ENCODE measurements at places on chromosomes 16 and 17.

GRCh38 chr16:85438981-85439685 lies 174.0 kb upstream of the GSE1 start:
- no peak for DNase-seq

GRCh38 chr17:20089756-20090547 lies 80.8 kb downstream of the SPECC1 start:
- DNase-seq = no peak

DNA sequence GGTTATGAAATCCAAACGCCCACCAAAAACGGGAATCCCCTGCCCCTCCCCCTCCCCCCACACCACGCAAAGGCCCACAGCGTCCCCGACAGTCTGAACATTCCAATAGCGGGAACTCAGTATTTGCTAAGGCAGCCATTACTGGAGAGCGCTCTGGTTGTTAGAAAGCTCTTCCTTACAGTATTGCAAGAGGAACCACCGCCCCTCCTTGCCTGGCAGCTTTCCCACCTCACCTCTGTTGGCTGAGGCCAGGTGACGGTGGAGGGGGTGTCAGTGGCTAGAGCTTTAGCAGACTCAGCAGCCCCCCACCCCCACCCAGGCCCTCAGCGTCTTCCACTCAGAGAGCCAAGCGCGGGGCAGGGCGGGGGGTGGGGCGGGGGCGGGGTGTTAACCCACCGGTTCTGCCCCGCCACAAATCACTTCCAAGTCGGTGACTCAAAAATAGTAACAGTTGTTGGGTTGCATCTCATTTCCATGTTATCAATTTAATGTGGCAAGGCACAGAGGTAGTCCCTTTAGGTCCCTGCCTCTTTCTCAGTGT lies 2.2 kb upstream of the PLEKHH3 start:
- peak; percentile 86 for DNase-seq

DNA sequence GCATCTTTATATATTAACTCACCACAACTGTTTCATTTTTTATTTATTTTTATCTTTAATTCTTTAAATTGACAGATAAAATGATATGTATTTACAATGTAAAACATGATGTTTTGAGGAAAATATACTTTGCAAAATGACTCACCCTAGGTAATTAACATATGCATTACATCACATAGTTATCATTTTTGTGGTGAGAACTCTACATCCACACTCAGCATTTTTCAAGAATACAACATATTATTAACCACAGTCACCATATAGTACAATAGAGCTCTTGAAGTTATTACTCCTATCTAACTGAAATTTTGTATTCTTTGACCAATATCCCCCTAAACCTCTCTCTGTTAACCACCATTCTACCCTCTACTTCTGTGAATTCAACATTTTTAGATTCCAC lies 194.7 kb upstream of the KIF2B start:
- no peak for DNase-seq

- no peak for DNase-seq
Observed at GRCh38 chr16:9818702-9819101, 363.5 kb downstream of the GRIN2A start.

- no peak for DNase-seq
Observed at GRCh38 chr16:87135246-87136030, 181.8 kb downstream of the C16orf95 start.

DNA sequence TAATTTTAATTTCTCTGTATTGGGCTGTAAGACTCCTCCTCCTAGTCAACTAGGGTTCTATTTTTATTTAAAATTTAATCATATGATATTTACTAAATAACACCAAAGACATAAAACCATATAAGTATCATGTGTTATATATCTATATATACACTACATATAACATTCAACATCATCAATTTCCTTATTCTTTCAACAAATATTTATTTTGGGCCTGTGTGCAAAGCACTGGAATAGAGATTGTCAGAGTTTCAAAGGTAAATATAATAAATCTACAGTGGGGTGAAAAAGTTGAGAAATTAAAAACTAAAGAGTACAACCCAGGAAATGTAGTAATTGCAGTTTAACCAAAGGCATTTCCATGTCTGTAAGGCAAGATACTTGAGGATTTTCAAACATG lies 364.0 kb downstream of the CA10 start:
- no peak for DNase-seq

GRCh38 chr16:10770907-10771306 lies 27.3 kb downstream of the NUBP1 start:
- DNase-seq = peak; percentile 5

DNA sequence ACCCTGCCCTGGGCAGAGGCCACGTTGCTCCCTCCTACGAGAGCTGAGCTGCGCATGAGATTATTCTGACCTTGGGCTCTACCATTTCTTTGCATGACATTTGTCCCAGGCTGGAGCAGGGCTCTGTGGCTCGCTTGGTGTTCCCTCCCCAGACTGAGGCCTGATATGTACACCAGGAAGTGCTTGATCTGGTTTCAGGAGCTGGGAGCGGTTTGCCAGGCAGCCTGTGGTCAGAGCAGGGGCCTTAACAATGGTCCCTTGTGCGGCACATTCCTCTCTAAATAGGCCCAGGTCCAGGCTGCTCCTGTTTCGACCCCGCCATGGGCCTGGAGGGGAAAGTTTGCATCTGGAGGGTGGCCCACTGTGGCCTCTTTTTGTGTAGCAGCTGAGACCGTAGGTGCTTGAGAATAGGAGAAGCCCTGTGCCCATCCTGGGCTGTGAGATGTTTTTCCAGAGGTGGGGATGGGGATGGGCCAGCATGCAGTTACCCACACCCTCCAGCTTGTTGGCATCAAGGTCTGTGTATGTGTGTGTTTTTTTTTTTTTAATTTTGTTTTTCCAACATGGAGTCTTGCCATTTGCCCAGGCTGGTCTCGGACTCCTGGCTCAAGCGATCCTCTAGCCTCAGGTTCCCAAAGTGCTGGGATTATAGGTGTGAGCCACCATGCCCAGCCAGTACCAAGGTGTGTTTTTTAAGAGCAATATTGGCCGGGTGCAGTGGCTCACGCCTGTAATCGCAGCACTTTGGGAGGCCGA lies 253.9 kb downstream of the SEC14L1 start:
- no peak for DNase-seq

- DNase-seq = no peak
Observed at GRCh38 chr16:24685539-24686432, 43.7 kb upstream of the TNRC6A start.

DNA sequence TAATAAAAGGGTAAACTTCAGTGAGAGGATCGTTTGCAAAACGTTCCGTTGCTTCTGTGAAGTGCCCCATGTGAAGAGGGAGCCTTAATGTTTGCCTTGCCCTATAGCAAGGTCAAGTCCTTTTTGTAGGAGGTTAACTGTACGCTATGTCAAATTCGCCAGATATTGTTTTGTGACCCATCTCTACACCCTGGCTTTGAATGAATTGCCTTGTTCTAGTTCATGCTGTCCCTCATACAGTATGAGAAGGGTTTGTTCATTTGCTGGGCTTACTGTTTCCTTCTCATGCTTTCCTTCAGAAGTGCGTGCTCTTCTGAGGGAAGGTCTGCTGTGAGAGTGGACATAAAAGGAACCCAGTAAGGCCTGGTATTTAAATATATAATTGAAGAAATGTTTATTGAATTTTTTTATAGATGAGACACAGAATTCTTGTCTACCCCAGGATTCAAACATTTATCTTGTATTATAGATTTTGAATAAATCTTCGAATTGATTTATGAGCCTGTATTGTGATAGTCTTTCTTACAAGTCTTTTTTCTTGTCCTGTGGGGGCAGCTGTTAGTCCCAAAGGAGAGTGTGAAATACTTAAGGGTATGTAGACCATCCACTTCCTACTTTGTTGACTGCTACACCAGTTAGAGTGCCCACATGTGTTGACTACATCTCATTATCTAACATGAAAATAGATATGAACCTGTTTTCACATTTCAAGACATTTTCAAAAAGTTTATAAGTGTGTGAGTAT lies 1.7 kb downstream of the MAP3K3 start:
- no peak for DNase-seq

GRCh38 chr17:11986942-11987329 lies 10.3 kb downstream of the ZNF18 start:
- DNase-seq = peak; percentile 0

DNA sequence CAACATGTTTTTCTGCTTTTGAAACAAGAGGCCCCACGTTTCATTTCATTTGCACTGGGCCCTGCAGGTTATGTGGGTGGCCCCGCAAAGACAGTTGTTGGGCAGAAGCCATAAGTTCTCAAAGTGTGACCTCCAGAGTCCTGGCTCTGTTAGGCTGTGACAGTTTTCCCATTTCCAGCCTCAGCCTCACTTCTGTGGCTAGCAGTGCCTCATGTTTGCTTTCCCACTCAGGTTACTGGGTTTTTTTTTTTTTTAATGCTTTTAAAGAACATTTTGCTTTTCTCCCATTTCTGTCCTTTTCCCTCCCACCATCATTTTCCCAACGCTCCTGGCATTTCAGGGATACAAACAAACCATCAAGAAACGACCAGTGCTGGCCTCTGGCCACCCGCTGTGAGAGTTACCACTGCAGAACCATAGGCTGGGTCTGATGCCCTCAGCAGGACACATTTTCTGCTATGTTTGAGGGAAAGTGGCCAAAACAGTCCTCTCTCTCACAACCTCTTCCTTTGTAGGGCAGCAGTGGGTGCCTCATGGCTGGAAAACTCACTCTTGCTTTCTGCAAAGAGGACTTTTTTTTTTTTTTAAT lies 159.0 kb upstream of the MPHOSPH6 start:
- DNase-seq = no peak

DNA sequence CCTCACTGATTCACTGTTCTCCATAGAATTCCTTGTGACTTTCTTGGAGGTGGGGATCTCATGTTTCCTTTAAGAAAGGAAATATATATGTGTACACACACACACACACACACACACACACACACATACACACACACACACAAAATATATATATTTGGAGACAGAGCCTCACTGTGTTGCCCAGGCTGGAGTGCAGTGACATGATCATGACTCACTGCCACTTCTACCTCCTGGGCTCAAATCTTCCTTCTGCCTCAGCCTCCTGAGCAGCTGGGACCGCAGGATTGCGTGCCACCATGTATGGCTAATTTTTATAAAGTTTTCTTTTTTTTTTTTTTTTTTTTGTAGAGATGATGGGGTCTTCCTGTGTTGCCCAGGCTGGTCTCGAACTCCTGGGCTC lies 45.9 kb downstream of the CDH13 start:
- no peak for DNase-seq

DNA sequence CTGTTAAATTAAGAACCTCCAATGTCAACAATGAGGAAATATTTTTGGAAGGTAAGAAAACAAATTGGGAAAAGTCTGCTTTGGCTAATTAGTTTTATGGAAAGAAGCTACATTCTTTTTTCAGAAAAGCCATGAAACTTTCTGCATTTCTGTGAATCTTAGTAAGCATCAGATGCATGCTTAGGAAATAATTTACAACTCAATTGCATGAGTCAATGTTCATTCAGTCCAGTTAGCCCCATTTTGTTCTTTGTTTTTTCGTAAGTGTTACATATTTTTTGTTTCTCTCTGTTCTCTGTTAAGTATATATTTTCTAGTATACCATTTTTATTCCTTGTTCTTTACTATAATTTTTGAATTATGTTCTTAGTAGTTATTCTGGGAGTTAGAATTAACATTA lies 195.2 kb upstream of the KIF2B start:
- DNase-seq = no peak
